Astrocyte of the hippocampus (primary cell): ENCODE measurements at places on chromosomes 7 and 10.

- no peak for DNase-seq
Observed at GRCh38 chr10:109996766-109997171, 11.0 kb upstream of the ADD3 start.

- DNase-seq = no peak
Observed at GRCh38 chr10:80351220-80351619, 5.3 kb downstream of the DYDC1 start.

DNA sequence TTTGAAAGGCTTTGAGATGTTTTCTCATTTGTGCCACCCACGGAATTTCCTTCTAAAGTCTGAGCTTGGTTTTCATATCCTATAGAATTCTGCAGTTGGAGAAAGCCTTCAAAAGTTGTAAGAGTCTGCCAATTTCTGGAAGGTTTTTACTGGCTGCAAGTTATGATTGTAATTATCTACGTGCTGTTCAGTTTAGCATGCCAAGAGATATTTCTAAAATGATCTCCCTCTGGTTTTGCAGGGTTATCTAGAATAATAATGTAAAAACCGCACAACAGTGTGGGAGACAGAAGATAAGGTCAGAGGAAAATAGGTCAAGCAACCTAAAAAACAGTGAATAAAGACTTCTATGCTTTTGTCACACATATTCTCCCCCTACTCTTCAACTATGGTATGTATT, 69.3 kb downstream of the MTERF1 start:
- no peak for DNase-seq

DNA sequence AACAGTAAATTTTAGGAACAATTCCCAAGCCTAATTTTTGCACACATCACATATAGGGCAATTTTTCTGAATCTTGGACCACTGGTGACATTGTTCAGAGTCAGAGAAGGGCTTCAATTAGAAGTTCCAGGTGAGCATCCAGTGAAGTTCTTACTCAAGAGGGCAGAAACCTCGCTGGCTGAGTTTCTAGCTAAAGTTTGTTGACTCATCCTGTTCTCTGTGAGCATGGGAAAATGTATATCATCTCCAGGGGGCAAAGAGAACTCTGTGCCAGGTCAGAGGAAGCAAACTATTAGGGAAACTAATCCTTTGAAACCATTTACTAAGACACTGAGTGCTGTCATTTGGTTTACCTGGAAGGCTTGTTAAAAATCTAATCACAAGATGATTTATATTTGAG, 695.6 kb upstream of the IGFBP3 start:
- DNase-seq = peak; percentile 12

- DNase-seq = no peak
Observed at GRCh38 chr7:153413540-153414287, 638.5 kb upstream of the DPP6 start.

DNA sequence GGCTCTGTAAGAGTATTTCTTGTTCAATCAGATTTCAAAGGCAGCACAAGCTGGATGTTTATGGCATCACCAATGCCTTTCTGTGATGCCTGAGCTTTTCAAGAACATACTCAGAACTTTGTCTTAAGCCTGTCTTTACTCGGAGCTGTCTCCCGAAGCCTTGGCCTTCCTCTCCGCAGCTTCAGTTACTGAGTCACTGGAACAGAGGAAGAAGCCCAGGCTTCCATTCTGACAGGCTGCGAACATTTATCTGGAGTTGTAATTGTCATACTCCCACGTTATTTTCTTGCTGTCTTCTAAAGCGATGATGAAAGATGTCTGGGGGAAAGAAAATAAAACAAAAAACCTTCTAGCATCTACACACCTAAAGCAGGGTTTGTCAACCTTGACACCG, 43.9 kb downstream of the GRK5 start:
- peak; percentile 68 for DNase-seq

DNA sequence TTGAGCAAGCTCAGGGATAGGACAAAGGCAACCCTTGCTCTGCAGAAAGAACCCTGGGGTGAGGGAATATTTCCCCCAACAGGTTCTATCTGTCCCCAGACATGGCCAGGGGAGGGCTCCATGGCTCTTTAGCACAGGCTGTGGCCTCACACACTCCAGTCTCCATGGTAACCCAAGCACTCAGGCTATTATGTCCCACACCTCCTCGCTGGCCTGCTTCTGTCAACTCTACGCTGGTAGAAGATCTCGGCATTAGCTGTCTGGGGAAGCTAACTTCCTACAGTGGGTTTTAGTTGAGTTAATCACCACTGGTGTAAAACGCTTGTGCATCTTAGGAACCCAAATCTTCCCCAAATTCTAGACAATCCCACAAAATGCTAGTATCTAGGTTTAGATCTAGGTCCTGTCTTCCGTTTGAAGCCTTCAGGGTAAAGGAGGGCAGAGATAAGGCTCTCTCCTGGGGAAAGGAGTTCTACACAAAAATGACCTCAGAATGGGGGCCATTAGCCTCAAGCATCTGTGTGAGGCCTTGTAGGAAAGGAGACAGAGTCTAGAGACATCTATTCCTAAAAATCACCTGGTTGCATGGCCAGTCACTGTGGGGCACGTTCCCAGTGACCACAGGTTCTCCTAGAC, 36.7 kb upstream of the SLIT1 start:
- no peak for DNase-seq
